Posterior cingulate gyrus (tissue), 11 donors: ENCODE measurements at places on chromosomes 7 and 10.

DNA sequence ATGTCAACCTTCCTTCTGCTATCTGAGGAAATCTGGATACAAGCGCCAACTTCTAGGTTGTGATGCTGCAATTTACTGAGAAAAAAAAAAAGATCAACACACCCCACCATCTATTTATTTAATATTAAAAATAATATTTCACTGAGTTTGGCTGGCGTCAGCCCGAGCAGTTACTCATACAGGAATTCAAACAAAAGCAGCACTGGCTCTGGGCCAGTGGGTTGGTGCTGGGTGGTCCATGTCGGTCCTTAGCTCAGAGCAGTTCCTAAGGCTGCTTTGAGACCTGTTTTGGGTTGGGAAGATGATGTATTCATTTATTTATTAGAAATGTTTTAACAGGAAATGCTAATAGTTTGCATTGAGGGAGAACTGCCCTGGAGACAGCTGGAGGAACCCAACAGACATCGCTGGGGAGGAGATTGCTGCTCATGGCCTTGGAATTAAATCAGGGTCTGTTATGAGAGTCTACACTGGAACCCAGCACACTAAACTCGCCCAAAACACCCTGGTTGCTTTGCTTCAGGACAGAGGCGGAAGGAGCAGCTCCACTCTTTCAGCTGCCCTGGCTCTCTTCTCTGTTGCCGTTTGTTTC, 36.3 kb upstream of the GOT1 start:
- no peak for DNase-seq

DNA sequence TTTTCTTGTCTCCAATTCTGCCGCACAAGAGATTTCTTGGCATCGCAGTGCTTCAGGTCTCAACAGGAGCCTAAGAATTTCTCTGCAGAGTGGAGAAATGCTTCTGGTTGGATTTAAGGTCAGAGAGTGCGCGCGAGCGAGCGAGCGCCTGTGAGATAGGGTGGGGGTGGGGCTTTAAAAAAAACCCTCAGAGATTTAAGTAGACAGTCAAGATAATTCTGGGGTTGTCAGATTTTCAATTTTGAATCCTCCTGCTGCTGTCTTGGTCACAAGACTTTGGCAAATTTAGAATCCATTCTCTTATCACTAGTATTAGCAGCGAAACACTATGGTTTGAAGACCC, 49.7 kb downstream of the CPEB3 start:
- no peak for DNase-seq

- DNase-seq: peak; percentile 26
These were observed 74.1 kb downstream of the ADD3 start for GRCh38 chr10:110081911-110082310.

GRCh38 chr10:11042357-11042756, 24.7 kb downstream of the CELF2 start:
- DNase-seq: no peak

DNA sequence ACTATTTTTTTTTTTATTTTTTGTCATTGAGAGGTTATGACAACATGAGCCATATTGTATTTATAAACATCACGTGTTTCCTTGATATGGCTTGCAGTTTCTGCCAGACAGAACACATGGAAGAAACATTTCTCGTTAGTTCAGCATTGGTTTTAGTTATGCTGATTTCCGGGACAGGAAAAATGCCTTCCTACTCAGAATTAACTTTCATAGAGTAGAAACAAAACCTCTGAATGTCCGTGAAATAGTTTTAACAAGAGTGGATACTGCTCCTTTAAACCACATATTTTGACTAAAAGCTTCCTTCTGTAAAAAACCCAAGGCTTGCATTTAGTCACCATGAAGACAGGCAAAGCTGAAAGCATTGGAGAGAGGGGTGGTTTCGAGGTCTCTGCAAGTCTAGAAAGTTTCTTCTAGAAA, 240.4 kb downstream of the KIAA1217 start:
- DNase-seq: no peak

GRCh38 chr7:6056616-6057015, 25.4 kb downstream of the ANKRD61 start:
- no peak for DNase-seq

GRCh38 chr10:132412316-132413192, 15.6 kb downstream of the PWWP2B start:
- peak; percentile 85 for DNase-seq

DNA sequence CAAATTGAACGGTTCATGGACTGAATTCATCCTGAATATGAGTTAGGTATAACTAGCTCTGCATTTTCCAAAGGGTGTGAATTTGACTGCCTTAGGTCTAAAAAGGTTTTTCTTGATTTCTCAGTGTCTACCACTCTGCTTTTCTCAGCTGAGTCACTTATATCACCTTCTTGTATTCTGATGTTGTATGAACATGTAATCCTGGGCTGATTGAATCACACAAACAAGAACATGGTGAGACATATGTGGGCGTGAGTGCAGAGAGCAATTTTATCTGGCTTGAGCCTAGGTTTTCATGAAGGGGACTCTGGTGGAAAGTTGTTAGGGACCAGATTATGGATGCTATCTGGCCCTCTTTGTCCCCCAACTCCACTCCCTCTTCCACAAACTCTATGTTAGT, 239.8 kb downstream of the SUGCT start:
- no peak for DNase-seq

DNA sequence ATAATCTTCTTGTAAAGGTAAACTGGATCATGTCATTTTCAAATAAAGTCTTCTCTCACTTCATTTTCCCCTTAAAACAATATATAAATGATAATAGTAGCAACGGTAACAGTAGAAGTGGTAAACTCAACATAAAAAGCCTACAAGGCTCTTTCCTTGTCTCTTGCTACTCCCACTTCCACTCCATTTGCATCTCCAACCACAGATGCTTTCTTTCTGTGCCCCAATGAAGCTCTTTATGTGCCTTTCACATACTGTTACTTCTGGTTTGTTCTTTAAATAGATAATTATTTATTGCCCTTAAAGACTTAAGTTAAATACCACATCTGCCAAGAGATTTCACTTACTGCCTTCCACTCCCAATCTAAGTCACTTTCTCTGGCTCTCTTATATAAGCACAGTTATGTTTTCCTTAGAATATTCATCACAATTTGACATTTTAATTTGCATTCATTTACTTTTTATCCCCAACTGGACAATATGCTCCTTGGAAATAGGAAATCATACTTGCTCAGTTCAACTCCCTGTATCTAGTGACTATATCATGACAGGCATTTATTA, 149.9 kb downstream of the CRPPA start:
- DNase-seq: no peak

DNA sequence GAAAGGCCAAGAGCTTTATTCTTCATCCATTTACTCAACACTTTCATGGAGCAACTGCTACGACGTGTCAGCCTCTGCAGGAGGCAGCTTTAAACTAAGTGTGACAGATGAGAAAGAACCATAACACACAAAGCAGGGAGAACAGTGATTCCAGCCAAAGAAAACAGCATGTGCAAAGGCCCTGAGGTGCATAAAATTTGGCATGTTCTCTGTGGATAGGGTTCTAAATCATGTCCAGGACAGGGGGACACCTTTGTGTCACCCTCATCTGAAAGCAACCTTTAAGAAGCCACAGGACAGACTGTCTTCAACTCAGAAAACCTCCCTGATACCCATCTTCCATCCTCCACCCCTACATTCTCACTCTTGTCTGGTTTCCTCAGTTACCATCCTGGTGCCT, 116.6 kb downstream of the KCNMA1 start:
- no peak for DNase-seq

DNA sequence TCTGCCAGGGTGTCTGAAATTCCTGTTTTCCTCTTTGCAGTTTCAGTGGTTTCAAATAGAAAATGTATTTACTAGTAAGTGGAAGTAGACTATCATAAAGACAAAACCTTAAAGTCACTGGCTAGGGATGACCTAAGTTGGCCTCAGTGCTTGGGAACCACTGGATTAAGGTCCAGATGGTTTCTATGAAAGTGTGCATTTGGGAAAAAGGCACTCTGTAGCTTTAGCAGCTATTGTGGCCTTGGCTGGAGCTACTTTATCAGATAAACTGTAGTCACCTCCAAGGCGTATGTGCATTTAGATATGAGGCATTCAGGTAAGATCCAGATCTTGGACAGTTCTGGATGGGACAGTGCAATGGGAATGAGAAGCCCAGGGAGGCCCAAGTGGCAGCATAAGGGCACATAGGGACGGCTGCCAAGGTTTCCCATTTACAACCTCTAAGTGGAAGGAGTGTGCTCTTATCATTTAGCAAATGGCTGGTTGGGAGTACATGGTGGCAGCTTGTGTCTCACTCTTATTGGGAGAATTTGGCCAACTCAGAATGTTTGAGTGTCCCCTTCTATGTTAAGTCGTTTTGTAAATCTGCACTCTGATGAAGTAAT, 185.6 kb downstream of the LRMDA start:
- no peak for DNase-seq
